ENCODE measurements at places on chromosomes 2 and 18.

DNA sequence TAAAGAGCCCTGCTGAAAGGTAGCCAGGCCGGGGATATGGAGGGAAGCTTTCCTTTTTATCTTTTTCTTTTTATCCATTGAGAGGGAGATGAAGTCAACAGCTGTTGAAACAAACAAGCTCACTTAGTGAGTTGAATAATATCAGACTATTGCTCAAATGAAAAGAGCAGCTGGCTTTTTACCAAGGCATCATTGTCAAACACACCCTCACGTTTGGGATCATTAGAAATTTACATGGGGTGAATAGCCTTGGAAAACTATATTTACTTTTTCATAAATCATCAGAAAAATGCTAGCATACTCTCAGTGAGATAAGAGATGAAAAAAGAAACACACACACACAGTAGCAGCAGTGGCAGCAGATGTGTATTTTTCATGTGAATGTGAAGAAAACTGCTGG lies 71.5 kb upstream of the HNMT start:
- DNase-seq, result no peak

DNA sequence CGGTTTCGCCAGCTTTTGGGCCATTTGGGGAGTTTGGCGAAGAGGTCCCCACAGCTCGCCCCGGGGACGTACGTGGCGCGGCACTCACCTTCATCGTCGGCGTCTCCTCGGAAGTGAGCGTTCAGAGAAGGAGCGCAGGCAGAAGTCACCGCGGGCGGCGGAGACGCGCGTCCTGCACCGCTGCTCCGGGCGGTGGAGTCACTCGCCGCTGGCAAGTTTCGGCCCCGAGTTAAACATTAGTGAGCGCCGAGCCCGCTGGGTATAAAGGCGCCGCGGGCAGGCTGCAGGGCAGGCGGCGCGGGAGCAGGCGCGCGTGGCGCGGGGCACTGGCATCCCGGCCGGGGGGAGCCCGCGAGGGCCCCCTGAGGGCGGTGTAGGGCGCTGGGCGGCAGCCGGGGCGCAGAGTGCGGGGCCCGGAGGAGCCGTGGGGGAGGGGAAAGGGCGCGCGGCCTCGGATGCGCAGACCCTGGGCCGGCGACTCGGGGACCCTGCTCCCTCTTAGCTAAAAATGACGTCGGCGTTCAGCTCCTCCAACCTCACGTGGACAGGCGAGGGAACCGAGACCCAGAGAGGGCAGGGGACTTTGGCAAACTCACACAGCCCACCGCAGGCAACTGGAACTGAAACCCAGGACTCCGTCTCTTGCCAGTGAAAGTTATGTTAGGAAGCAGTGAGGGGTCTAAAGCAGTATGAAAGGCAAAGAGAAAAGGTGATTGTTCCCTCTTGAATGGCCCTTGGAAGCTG lies at the start of gene DPP4:
DPP4 (minus strand) TSS at position 328 of the 744 bp plus-strand sequence; CDS start at position 94, 234 bp downstream.
- peak; percentile 46 for DNase-seq

GRCh38 chr2:177568390-177568789 lies 175.8 kb downstream of the AGPS start:
- no peak for DNase-seq

GRCh38 chr18:22283397-22283796 lies 114.0 kb downstream of the GATA6 start:
- no peak for DNase-seq

DNA sequence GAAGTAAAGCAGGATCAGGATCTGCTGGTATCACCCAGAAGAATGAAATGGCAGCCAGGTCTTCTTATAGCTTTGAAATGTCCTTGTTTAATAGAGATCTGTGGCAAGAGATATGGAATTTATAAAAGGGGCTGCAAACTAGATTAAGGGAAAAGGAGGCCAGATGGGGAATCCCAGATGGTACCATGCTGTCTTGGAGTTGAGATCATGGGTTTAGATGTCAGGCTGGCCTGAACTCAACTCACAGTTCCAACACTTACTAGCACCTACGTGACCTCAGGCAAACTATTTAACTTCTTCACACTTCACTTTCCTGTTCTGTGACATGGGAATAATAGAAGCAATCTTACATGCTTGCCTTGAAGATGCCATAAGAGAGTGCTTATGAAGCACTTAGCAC lies 188.2 kb downstream of the ALK start:
- no peak for DNase-seq

GRCh38 chr2:225437319-225437718 lies 37.8 kb downstream of the NYAP2 start:
- no peak for DNase-seq

DNA sequence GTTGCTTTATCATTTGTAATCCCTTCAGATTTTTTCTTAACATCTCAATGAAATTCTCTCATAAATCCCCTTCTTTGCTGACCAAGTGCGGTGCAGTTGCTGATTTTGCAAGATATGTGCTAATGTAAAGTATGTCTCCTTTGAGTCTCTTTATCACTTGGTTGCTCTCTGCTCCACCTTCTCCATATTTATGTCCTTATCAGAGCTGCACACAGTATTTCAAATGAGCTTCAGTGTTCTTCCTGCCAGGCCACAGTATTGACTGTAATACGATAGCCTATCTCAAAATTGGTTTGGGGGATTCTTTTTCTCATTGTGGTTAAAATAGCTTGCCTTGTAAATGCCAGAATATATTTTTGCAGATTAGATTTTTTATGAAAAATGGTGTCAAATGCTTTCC lies 32.2 kb downstream of the MAIP1 start:
- no peak for DNase-seq

DNA sequence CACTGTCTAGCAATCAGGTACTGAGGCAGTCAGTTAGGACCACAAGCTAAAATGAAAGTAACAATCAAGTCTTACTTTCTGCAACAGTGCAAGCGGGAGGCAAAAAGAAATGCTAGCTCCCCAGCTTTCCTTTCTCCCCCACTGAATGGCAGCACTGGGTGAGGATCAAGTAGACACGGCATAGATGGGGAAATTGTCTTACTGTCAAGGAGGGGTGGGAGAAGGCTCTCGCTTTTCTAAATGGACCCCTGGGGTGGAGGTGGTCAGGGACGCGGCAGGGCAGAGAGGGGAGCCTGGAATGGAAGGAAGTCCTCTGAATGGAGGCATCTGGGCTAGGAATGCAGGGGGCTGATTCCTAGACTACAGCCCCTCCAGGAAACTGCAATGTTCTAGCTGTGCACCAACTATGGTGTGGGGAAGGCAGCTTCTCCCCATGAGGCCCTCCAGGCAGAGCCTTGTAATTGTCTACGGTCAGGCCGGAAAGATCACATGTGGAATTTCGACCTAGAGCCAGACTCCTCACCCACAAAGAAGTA lies 24.3 kb downstream of the METTL8 start:
- DNase-seq, result no peak

DNA sequence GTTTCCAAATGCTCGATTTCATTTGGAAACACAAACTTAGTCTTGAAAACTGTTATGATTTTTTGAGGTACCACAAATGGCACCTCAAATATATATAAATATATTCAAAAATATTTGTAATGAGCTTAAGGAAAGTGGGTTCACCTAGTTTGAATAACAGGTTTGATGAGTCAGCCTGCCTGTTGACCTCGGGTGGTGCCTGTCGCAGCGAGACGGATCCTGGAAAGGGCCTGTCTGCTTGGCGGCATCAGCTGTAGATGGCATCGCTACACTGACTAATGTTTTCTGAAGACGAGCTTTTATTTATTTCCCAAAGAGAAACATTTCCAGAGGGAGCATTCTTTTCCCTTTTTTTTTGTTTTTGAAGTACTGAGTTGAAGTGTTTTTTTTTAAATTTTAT lies 6.9 kb downstream of the ALLC start:
- no peak for DNase-seq

GRCh38 chr2:65655000-65655399 lies 222.6 kb upstream of the SPRED2 start:
- DNase-seq, result no peak

- no peak for DNase-seq
These were observed 158.0 kb downstream of the CYP26B1 start for GRCh38 chr2:71989671-71990070.

DNA sequence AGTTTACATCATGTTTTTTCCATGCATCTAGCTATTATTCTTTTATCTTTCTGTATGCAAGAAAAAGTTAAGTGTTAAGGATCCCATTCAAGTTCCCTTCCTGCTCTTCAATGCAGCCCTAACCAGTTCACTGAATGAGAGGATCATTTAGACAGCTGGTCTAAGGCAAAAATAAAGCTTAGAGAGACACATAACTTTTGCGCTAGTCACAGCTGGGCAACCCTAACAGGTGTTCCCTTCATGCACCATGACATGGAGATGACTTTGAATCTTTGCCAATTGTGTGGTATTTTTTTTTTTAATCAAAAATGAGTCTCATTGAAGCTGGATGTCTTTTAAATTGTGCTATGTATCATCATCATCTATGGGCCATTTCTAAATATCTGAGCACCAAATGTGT lies 393.8 kb upstream of the CYRIA start:
- DNase-seq, result peak; percentile 30

GRCh38 chr2:214135966-214136365 lies 274.9 kb upstream of the VWC2L start:
- DNase-seq, result no peak

- DNase-seq, result no peak
These were observed 111.8 kb downstream of the FSHR start for GRCh38 chr2:49042488-49042887.

DNA sequence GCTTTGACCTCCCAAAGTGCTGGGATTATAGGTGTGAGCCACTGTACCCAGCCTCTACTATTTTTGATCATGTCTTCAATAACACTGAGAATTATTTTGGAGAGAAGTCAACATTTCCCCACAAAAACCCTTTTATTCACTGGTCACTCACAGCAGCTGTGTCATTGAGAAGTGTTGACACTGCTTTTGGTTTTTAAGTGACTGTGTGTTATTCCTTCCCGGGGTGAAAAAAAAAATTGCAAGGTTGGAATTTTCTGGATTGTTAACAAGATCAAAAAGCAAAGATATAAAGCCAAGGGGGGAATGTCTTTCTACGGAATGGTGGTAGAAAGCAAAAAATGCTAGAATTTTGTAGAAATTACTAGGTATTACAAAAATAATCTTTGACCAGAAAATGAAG lies 61.5 kb downstream of the TANC1 start:
- DNase-seq, result no peak

- no peak for DNase-seq
These were observed 45.2 kb upstream of the MAPRE3 start for GRCh38 chr2:26925100-26925791.

GRCh38 chr18:61608316-61608715 lies 275.1 kb downstream of the CDH20 start:
- DNase-seq, result no peak

- DNase-seq, result no peak
These were observed 862.6 kb upstream of the CNTNAP5 start for GRCh38 chr2:123162400-123163016.

DNA sequence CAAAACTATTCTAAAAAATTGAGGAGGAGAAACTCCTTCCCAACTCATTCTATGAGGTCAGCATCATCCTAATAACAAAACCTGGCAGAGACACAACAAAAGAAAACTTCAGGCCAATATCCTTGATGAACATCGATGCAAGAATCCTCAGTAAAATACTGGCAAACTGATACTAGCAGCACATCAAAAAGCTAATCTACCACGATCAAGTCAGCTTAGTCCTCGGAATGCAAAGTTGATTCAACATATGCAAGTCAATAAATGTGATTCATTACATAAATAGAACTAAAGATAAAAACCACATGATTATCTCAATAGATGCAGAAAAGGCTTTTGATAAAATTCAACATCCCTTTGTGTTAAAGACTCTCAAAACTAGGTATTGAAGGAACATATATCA lies 63.1 kb downstream of the EHBP1 start:
- DNase-seq, result no peak

- DNase-seq, result no peak
These were observed 5.7 kb upstream of the SP100 start for GRCh38 chr2:230410263-230410662.

GRCh38 chr2:99481527-99481926 lies 8.3 kb downstream of the REV1 start:
- no peak for DNase-seq

GRCh38 chr2:26401739-26402541 lies at the start of gene DRC1:
Gene DRC1, plus strand, starts transcription at chr2:26401920. Its CDS starts 70 bp downstream, at chr2:26401990.
- DNase-seq, result no peak

- no peak for DNase-seq
These were observed 435.2 kb downstream of the ARHGAP15 start for GRCh38 chr2:143564419-143564818.

DNA sequence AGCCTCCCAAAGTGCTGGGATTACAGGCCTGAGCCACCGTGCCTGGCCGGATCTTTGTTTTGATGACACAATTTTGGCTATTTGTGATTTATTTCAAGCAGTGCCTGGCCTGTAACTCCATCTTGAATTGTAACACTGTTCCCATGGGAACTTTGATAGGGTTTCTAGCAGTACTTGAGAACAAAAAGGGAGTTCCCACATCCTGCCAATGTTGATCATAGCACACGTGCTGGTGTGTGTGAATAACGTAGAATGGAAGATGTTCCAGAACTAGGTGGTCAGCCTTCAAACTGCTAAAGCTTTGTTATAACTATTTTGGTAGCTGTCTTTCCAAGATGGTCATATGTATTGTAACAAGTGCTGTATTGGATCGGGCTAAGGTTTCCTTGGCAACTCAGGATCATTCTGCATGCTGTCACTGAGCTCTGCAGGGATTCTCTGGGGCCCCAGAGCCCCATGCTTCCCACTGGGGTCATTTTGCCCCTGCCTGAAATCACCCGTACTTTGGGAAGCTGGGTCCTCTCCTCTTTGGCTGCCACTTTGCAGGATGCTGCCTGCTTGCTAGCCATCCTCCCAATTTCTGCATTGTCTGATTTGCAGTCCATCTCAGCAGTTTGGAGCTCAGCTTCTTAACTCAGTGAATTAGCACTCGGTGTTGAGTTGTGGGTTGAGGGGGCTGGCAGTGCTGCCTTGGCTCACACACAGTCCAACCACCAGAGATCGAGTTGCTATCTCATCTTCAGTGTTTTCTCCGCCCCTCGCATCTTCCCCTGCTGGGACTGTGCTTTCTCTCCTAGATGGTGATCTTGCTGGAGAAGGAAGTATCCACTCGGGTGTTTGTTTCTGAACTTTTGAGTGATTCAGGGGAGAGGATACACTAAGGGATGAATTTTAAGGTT lies 26.8 kb downstream of the SH3RF3 start:
- no peak for DNase-seq

DNA sequence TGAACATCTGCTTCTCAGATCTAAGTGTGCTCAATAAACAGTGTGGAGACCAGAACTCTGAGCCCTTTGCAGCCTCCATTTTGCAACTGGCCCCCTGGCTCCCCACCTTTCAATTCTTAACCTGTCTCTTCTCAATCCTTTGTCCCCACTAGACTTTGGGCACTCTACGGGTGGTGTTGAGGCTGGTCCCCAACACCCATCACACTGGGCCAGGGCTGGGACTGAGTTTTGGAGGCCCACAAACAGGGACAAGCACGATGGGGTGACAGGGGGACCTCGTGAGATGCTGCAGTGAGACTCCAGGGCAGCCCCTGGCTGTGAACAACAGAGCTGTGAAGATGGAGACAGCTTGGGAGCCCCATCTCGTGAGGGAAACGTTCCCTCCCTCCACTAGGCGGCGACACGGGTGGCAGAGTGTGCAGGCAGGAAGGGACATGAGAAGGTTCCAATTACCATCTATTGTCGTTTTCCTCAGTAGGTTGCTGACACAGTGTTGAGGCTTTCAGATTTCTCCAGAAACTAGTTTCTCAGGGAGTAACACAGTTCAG lies 1.2 kb downstream of the ANKMY1 start:
- DNase-seq, result peak; percentile 49

All from RPMI8226 (cell line).